ENCODE measurements at places on chromosomes 7 and 10.

DNA sequence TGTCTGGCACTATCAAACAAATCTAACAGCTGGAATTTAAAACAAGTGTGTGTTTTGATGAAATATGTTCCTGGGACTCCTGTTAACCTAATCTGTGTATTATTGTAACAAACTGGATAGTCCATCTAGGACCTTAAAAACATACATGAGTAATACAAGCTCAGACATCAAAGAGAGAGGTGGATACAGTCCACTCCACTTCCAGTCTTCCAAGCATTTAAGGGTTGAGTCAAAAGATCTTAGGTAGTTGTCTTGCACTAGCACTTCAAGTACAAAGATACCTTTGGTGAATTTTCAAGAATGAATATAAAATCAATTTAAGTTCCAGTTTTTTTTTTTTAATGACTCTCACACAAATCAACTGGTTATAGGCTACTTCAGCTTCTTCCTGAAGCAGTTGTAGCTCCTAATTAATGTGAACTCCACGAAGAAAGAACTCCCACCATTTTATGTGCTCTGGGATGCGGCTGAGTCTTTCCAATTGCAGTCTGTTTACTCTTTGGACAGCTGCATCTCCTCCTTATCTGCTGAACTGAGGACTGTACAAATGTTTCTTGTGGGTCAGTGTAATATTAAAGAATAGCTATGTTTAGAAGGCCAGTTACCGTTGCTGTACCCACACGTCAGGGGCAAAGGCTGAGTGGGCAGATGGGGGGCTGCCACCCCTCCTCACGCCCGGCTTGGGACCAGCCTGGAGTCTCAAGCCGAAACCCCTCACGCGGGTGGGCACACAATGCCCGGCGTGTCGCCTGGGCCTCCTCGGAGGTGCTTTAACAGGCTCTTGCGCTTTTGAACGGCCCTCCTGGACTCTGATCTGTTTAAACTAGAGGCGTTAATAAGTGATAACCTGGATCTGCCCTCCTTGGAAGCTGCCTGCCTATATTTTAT, 2.9 kb upstream of the IGF2BP3 start:
- peak; percentile 70 for DNase-seq

GRCh38 chr10:98666276-98666675, 219.5 kb upstream of the HPS1 start:
- no peak for DNase-seq

GRCh38 chr7:115273139-115273772, 351.4 kb downstream of the MDFIC start:
- no peak for DNase-seq

DNA sequence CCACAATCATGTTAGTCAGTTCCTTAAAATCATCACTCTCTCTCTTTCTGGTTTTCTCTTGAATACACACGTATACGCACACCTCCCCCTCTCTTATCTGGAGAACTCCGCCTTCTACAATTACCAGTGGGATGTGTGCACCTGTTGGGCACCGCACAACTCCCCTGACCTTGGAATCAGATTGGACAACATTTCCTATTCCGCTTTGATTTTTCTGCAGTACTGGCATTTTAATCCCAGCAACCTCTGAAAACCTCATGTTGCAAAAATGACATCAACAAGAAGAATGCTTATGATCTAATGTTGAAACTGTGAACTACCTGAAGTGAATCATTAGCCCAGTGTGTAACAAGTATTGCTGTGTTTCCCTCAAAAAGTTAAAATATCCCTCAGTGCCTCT, 109.6 kb downstream of the KIAA1217 start:
- DNase-seq: peak; percentile 4

DNA sequence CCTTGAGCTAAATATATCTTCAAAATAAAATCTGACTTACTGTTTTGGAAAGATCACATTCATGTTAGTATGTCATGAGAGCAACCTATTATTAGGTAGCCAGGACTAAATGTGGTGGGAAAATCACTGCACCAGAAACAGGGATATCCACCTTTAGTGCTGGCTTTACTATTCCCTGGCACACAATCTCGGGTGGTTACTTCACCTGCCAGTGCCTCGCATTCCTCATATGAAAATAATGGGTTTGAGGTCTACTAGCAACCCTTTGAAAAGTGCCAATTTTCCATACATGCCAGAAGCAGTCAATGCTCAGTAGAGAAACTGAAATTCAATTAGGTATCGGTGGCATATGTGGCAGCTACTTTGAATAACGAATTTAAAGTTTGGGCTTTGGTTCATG, 36.8 kb downstream of the PTN start:
- no peak for DNase-seq

GRCh38 chr10:68561865-68562649, 1.9 kb downstream of the TET1 start:
- no peak for DNase-seq

DNA sequence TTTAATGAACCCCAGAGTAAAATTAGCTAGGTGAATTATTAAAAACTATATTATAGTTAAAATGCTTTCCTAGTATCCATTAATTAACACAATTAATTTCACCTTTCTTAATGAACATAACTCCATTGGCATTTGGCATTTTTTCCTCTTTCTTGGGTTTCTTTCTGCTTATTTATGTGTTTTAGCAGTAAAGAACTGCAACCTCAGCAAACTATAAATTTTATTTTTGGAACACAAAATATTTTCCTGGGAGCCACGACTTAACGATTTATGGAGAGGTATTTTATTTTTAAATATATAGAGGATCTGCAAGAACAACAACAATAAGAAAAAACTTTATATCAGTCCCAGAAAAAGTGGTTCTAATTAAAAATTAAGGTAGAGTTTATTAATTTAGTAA, 447.4 kb upstream of the ETV1 start:
- DNase-seq: no peak

DNA sequence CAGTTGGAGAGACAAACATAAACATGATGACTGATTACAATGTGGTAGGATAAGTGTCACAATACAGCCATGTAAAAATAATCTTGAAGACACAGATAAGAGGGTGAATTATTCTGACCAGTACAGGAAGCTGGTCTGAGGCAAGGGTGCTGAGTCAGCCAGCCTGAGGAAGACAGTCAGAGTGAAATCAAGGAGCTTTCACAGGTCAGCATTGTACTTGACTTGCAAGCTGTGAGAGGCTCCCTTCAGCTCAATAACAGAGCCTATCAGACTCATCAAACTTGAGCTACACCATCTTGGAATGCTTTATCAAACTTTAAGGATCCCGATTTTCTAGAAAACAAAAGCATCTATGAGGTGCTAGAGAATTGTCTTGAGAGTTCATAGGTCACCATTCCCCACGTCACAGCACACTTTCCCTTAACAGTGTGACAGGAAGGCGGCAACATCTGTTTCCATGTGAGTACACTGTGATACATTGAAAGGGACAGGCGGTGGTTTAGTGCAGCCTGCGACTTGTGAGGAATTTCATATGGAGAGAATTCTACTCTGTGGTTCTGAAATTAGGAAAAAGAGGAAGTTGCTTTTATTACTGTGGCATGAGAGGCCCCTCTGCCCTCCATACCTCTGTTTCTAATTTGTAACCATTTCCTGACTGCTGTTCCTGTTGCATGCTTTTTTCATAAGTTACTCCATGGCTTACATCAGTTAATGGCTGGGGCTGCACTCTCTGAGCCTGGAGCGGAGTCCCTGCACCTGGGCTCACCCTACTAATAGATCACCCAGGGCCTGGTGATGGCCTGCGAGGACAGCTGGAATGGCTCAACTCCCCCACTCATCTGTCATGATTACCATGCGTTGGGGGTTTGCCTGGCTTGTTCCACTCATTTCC, 417.1 kb downstream of the SUGCT start:
- no peak for DNase-seq

DNA sequence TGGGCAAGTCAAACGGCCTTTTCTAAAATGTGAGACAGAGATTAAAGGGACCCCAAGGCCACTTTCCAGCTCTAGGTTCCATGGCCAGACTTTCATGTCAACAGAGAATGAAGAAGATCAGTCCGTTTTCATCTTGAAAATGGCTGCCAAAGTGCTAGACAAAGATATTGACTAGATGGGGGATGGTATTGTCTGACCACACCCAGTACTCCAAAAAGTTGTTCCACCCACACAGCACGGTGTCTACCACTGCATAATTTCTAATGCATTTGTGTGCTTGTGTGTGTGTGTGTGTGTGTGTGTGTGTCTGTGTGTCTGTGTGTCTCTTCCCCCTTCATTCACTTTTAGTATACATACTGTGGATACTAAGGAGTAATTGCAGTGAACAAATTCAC, 1.3 kb downstream of the COL1A2 start:
- no peak for DNase-seq

- DNase-seq: no peak
These were observed 120.1 kb downstream of the JAZF1 start for GRCh38 chr7:28060371-28060950.

DNA sequence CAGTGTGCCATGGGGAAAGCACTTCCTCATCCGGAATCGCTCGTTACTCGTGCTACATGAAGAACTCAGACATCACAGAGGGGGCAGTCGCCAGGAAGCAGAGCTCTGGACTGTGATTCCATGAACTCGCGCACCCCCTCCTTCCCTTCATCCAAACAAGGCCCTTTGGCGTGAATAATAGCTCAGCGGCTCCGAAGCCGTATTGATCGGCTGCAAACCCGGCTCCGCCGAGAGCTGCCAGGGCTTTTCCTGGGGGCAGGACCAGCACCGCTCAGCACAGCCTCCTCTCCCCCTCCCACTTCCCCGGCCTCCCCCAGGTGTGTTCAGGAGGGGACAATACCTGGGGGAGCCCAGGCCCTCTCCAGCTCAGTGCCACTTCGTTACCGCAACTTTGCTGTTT, 129.0 kb upstream of the TCF7L2 start:
- no peak for DNase-seq

DNA sequence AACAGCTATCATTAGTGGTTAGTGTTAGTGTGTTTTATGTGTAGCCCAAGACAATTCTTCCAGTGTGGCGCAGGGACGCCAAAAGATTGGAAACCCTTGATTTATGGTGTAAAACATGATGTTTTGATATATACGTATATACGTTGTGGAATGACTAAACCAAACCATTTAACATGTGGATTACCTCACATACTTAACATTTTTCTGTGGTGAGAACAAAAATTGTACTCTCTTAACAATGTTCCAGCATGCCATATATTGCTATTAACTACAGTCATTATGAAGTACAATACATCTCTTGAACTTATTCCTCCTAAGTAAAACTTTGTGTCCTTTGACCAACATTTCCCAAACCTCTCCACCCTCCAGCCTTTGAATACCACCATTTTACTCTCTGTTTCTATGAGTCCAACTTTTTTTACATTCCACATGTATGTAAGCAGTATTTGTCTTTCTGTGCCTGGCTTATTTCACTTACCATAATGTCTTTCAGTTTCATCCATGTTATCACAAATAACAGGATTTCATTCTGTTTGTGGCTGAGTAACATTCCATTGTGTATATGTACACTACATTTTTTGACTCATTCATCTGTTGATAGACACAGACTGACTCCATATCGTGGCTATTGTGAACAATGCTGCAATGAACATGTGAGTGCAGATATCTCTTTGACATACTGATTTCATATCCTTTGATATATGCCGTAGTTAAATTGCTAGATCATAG, 42.2 kb upstream of the MAGI2 start:
- DNase-seq: no peak

- DNase-seq: no peak
These were observed 9.1 kb downstream of the C10orf90 start for GRCh38 chr10:126661356-126661755.

DNA sequence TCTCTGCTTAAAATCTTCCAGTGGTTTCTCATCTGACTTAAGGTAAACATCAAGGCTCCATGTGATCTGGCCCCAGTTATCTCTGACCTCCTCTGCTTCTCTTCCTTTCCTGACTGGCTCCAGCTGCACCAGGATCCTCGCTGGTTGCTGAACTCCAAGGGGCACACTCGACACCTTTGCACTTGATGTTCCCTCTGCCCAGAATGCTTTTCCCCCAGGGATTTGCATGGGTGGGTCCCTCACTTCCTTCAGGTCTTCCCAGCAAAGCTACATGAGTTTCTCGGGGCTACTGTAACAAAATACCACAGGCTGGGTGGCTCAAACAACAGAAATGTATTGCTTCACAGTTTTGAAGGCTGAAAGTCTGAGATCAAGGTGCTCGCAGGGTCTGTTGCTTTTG, 166.0 kb upstream of the CDCA7L start:
- DNase-seq: no peak

DNA sequence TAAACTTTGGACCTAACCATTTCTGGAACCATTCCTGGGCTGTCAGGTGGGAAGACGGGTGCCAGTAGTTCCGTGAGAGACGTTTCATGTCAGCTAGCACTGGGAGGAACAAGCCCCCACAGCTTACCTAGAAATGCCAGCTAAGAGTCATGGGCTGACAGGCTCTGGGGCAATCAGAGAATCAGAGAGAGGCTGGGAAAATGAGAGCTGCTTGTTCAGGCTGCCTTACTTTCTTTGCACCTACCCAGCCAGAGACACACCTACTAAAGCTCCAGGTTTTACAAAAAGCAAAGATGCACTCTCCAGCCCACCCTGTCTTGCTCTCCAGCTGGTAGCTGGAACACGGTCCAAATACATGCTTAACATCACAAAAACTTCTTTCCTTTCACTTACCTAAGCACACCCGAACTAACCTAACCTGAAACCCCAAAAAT, 688 bp downstream of the PTN start:
- no peak for DNase-seq

- DNase-seq: no peak
These were observed 38.5 kb downstream of the CAMK2B start for GRCh38 chr7:44286618-44287487.

DNA sequence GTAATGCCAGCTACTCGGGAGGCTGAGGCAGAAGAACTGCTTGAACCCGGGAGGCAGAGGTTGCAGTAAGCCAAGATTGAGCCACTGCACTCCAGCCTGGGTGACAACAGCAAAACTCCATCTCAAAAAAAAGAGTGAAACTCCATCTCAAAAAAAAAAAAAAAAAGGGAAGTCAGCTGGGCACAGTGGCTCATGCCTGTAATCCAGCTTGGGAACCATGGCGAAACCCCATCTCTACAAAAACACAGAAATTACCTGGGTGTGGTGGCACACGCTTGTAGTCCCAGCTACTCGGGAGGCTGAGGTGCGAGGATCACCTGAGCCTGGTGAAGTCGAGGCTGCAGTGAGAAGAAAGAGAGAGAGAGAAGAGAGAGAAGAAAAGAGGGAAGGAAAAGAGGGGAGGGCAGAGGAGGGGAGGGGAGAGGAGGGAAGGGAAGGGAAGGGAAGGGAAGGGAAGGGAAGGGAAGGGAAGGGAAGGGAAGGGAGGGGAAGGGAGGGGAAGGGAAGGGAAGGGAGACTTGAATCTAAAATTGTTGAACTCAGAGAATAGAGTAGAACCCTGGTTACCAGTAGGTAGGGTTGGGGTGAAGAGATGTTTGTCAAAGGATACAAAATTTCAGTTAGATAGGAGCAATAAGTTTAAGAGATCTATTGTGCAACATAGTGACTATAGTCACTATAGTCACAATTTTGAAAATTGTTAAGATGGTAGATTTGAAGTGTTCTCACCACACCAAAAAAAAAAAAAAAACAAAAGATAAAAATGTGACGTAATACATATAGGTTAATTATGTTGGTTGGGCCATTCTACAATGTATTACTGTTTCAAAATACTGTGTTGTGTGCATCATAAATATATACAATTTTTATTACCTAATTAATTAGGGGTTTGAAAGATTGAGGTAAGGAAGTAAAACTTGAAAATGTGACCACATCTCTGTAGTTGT, 2.5 kb downstream of the SLC16A9 start:
- no peak for DNase-seq
